Stimulated activated CD8-positive, alpha-beta memory T cell treated with anti-CD3 and anti-CD28 coated beads, Interleukin-7, amount 100 ng/mL, for 4 hours (primary cell): ENCODE measurements at places on chromosomes 3 and 15.

DNA sequence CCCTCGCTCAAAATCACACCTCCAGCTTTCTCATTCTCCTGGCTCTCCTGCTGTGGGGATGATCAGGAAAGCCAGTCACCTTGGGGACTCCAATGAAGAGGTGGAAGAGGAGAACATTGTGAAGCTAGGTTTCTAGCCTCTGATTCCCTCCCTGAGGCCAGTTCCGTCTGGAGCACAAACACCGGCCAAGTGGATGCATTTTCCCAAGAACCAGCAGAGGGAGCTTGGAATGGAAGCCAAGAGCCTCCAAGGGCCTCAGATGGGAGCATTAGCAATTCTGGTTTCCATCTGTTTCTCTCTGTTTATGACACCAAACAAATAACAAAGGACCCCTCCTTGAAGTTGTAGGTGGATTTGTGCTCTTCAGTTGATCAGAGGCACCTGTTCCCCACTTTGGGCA is 40.6 kb upstream of the NMNAT3 start:
- DNase-seq, result no peak

DNA sequence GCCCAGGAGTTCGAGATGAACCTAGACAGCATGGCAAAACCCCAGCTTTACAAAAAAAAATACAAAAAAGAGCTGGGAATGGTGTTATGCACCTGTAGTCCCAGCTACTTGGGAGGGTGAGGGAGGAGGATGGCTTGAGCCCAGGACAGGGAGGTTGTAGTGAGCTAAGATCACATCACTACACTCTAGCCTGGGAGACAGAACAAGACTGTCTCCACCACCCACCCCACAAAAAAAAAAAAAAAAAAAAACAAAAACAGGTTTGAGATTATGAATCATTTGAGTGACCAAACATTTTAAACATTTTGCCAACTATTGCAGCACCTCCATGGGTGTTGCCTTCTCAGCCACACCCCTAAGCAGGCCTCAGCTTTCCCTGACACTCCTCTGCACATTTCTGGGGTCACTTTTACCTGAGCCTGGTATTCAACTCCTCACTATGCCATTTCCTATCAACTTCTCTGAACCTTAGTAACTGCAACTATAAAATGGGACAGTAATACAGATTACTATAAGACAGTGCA is 41.8 kb downstream of the IL5RA start:
- no peak for DNase-seq

GRCh38 chr3:190323246-190323626 is 990 bp upstream of the CLDN1 start:
- DNase-seq, result no peak

GRCh38 chr3:152554980-152555379 is 280.0 kb upstream of the P2RY1 start:
- DNase-seq, result no peak

DNA sequence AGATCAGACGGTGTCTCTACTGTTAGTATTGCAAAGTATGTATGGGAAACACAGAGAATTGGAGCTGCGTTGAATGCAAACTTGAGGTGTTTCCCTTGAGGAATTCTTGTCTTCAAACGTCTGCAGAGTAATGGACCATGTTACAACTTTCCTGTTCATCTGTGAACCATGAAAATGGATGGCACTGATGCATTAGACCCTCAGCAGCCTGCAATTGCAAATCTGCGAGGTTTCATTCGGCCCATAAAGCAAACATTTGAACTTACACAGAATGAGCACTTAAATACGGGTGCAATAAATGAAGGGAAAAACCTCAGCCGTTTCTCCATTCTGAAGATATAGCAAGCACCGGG is 49.7 kb downstream of the LRRN1 start:
- DNase-seq, result no peak

DNA sequence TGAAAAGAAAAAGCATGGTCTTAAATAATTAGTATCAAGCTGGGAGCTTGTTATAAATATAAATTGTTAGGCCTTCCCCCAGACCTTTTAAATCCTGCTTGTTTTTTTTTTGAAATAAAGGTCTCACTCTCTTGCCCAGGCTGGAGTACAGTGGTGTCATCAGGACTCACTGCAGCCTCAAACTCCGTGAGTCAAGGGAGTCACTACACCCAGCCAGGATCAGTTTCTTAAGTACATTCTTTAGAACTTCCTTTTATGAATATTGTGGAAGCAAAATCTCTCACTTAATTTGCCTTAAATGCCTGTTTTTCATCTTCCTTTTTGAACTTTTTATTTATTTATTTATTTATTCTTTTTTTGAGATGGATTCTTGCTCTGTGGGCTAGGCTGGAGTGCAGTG is 20.8 kb upstream of the DENND4A start:
- no peak for DNase-seq

- no peak for DNase-seq
Measured at GRCh38 chr15:64430000-64430735, 30.2 kb upstream of the ZNF609 start.

GRCh38 chr15:68415501-68416157 is 16.3 kb downstream of the ITGA11 start:
- no peak for DNase-seq

- DNase-seq, result no peak
Measured at GRCh38 chr3:104992676-104993075, 374.0 kb upstream of the ALCAM start.

DNA sequence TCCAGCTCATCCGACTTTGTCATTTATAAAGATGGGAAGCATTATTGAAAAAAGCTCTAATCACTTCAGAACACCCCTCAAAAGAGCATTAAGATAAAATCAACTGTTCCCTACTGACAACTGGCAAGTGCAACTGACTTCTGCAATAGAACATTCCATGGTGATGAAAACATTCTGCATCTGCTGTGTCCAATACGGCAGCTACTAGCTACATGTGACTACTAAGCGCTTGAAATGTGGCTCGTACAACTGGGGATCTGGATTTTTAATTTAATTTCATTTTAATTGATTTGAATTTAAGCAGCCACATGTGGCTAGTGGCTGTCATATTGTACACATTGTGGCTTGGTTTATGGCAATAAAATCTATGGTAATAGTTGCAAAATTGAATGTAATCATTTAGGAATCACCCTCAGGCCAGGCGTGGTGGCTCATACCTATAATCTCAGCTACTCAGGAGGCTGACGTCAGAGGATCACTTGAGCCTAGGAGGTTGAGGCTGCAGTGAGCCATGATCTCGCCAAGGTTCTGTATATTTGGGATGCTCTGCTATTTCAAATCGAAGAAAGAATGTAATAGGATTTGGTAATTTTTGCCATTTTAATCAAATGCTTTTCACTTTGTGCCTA is 390.3 kb downstream of the GABRB3 start:
- DNase-seq, result no peak

DNA sequence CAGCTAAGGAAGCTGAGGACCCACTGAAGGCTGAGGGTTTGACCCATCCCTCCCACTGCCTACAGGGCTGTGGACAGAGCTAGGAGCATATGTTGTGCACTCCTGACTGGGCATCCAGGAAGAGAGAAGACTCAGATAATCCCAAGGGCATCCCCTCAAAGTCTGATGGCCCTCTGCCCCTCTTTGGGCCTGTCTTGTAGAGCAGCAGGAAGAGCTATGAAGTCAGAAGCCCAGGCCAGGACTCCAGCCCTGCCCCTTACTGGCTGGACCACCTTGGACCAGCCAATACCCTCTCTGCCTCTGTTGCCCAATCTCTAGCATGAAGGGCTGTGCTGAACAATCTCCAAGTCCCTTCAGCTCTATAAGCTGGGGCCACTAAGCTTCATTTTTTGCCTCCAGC is 210.8 kb downstream of the RPLP1 start:
- no peak for DNase-seq

- DNase-seq, result no peak
Measured at GRCh38 chr3:42071904-42072812, 19.0 kb upstream of the TRAK1 start.

- no peak for DNase-seq
Measured at GRCh38 chr3:131960324-131960723, 74.5 kb downstream of the CPNE4 start.
